ENCODE measurements at places on chromosomes 13 and 19. TPM values are rescaled to one million over a fixed set of nuclear protein-coding genes. Genes with fewer than 3 reads are reported as not detected.

The RNF225 gene
- 0.09 TPM for total RNA-seq

The SCGB2B2 gene
- 0.09 TPM for total RNA-seq

The ZNF888 gene
- 3.5 TPM for total RNA-seq

The VWA8 gene
- total RNA-seq, result 9.4 TPM

The TTYH1 gene
- total RNA-seq, result not detected

The CYP2A7 gene
- total RNA-seq, result not detected

The TEX29 gene
- total RNA-seq, result not detected

The C5AR1 gene
- total RNA-seq, result not detected

The ZNF324B gene
- total RNA-seq, result 8.7 TPM

The KLK4 gene
- not detected for total RNA-seq

The CRLF1 gene
- total RNA-seq, result 0.09 TPM

The BRME1 gene
- 0.66 TPM for total RNA-seq

The CEACAM21 gene
- 0.47 TPM for total RNA-seq

The ZNF69 gene
- total RNA-seq, result 1.3 TPM

The TLE2 gene
- total RNA-seq, result 47.5 TPM
